ENCODE measurements at places on chromosomes 7 and 10.

DNA sequence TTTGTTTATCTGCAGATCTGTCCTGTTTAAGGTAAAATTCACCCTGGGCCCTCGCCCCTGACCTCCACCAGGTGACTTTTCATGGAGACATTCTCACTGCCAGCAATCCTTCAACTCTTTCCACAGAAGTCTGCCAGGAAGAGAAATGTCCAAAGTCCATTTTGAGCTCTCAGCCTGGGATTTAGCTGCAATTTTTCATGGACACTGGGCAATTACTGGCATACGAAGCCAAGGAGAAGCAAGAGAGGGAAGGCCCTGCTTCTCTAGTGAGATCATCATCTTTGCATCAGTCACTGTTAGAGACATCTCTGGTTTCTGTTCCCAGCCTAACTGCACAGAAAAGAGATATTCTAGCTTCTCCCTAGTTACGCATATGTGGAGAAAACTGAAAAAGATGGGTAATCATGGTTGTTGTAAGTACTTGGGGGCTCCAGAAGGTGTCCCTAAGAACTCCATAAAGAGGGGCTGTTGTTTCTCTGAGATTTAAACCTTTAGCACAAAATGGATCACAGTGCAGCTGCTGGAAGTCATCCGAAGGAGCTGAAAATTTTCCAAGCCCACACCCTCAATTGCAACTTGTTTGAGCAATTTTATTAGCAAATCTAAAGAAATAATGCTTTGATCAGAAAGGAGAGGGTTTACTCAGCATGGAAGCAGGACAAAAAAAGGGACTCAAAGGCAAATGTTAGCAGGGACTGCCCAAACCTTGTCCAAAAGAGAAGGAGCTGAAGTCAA, 168.9 kb downstream of the SNX10 start:
- DNase-seq = no peak

DNA sequence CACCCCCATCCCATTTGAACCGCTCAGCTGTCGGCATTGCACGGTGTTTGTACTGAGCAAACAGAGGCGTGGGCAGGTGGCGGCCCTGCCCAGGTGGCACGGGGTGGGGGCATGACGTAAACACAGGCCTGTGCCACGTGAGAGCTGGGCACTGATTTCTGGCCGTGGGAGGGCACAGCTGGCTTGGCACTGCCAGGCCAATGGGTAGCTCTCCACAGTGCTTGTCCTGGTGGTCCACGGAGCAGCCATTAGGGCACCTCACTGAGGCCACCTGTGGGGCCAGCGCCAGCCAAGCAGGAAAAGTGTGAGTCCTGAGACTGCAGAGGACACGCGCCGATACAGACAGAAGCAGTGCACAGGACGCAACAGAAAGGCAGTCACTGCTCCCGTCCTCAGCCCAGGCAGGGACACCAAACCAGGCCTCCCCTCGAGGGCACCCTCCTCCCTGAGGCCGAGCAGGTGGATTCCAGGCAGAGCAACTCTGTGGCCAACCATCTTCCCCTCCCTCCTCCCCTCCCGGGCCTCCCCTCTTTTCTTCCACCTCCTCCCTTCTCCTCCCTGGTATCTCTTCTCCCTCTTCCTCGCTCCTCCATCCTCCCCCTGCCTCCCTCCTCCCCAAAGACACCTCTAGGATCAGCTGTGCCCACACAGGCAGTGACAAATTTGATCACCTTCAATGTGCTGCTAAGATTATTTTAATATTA, 258.7 kb downstream of the ELFN1 start:
- DNase-seq = no peak

- DNase-seq = no peak
These were observed 80.8 kb downstream of the PTPRE start for GRCh38 chr10:127987467-127988380.

DNA sequence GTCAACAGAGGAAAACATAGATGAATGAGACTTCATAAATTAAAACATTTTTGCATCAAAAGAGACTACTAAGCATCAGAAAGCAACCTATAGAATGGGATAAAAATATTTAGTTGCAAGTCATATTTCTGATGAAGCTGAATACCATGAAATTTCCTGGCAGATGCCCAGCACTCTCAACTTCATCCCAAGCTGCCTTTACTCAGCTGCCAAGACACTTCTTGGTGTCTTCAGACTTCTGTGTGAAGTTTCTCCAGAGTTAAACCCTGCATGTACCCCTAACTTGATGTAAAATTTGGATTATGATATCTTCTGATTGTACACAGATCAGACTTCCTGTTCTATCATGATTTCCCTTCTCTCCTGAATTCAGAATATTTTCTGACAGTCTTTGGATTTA, 73.2 kb downstream of the AKR1C4 start:
- no peak for DNase-seq

DNA sequence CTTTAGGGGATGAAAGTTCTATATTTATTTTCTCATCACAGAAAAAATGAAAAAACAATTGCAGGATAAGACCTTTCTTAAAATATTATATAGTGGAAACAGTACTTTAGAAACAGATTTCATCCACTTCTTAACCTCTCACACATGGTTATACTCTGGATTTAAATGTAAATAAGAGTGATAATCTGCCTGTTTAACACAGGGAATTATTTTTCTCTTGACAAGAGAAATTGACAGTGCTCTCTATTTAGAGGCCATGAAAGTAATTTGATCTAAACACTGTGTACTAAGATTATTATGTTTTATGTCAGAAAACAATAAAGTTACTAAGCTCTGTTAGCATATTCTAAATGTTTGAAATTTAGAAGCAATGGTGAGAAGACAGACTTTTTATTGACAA, 88.4 kb downstream of the PHF14 start:
- no peak for DNase-seq

- no peak for DNase-seq
These were observed 103.7 kb downstream of the LCOR start for GRCh38 chr10:96935810-96936209.

DNA sequence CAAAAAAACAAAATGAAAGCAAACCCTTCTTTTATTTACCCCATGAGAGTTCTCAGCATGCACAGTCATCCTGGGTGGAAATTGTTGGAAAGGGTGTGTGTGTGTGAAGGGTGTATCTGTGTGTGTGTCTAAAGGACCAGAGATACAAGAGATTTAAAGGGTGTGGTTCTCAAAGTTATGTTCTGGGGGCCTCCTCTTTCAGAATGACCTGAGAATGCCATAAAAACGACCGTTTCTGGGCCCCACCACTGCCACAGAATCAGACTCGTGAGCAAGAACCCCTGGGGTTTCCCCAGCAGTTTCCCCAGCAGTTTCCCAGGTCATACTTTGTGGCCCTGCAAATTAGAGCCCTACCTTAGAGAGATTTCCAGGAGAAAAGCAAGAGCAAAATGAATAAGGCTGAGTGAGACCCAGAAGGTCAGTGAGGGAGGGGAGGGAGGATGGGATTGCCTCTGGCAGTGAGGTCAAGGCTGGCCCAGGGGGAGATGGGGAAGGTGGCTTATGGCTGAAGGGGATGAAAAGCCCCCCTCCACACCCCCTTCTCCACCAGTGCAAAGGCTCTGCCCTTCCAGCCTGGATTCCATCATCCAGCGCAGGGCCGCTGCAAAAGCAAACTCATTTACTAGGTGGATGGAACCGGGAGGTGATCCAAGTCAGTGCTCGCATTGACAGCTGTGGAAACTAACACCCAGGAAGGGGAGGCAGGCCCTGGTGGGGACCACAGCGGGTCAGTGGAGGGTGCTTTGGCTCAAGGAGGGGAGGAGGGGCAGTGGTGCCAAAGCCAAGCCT, 10.2 kb downstream of the PYROXD2 start:
- no peak for DNase-seq

- DNase-seq = no peak
These were observed 116.6 kb downstream of the MICU1 start for GRCh38 chr10:72509206-72509799.

Measured in stimulated activated CD8-positive, alpha-beta memory T cell treated with anti-CD3 and anti-CD28 coated beads, Interleukin-7, amount 100 ng/mL, for 1 hour (primary cell).